ENCODE measurements at places on chromosomes 11 and 22. TPM values are rescaled to one million over a fixed set of nuclear protein-coding genes. Genes with fewer than 3 reads are reported as not detected.
A peak's percentile ranks its signal among the peaks of the same experiment; 100 is the strongest.

DNA sequence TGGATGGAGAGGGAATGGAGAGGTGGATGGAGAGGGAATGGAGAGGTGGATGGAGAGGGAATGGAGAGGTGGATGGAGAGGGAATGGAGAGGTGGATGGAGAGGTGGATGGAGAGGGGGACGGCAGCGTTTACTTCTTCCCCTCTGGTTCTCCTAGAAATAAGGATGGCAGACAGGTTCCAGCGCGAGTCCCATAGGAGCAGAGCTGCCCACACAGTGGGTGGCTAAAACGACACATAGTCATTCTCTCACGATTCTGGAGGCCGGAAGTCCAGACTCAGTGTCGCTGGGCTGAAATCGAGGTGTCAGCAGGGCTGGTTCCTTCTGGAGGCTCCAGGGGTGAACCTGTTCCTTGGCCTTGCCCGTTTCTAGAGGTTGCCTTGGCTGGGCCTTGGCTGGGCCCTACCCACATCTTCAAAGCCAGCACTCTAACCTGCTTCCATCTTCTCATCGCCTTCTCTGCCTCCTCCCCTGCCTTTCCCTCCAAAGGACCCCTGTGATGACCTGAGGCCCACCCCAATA, 12.7 kb upstream of the CTSD start:
- no peak overlapping the region for H3K27ac ChIP-seq
- H3K36me3 ChIP-seq, result no peaks in the 10 kb centered on the region
- no peak for DNase-seq
- H3K4me1 ChIP-seq, result peaks cover 4% of the 10 kb centered on the region
- H3K4me3 ChIP-seq, result no peak overlapping the region
- H3K27me3 ChIP-seq, result no peaks in the 10 kb centered on the region

DNA sequence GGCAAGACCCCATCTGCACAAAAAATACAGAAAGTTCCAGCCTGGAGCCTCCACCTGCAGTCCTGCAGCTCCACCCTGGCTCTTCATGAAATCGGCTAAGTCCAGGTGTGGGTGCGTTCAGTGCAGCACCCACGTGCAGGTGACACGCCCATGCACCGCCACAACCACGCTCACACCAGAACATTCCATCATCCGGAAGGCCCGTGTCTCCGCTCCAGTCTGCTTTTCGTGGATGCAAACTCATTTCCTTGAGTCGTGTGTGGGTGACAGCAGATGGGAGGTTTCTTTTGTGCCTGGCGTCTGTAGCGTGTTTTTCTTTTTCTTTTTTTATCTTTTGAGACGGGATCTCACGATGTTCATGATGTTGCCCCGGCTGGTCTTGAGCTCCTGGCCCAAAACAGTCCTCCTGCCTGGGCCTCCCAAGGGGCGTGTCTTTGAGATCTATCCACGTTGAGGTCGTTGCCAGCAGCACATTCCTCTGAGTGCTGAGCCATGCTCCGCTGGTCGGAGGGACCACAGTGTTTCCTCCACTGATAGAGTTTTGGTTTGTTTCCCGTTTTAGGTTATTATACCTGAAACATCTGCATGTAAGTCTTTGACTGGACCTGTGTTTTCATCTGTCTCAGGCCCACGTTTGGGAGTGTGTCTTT, 7.2 kb downstream of the PTDSS2 start:
- H3K4me3 ChIP-seq, result peak overlapping the region; percentile 24
- H3K4me1 ChIP-seq, result peaks cover 18% of the 10 kb centered on the region
- H3K27ac ChIP-seq, result peak overlapping the region; percentile 68
- H3K27me3 ChIP-seq, result no peaks in the 10 kb centered on the region

GRCh38 chr22:31151872-31152271, 8.1 kb upstream of the RNF185 start:
- no peaks in the 10 kb centered on the region for H3K4me1 ChIP-seq
- no peak for DNase-seq
- no peak overlapping the region for H3K4me3 ChIP-seq
- H3K27me3 ChIP-seq, result no peaks in the 10 kb centered on the region

DNA sequence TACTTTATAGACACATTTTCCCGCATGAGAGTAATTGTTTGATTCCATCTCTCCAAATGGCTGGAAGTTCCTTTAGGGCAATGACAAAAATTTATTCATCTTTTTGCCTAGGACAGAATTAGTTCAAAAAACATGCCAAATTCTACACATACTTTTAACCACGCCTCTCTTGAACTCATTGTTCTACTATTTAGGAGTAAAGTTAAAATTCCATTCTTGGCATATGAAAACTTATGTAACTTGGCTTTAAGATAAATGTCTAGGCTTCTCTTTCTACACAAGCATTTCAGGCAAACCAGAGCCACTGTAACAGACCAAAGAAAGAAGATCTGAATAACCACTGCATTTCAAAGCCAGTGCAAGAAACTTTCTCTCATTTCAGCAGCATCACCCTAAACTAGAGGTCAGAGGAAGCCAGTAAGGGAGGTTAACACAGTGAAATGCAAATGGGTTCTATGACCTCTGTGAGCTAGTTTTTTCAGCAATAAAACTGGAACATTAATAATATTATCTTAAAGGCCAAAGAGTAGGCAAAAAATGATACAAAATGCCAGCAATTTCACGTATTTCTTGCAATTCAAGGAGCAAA, 73.0 kb downstream of the RSF1 start:
- H3K4me1 ChIP-seq, result no peaks in the 10 kb centered on the region
- H3K4me3 ChIP-seq, result no peak overlapping the region
- no peaks in the 10 kb centered on the region for H3K27me3 ChIP-seq
- peaks cover 10% of the 10 kb centered on the region for H3K36me3 ChIP-seq
- DNase-seq, result no peak

DNA sequence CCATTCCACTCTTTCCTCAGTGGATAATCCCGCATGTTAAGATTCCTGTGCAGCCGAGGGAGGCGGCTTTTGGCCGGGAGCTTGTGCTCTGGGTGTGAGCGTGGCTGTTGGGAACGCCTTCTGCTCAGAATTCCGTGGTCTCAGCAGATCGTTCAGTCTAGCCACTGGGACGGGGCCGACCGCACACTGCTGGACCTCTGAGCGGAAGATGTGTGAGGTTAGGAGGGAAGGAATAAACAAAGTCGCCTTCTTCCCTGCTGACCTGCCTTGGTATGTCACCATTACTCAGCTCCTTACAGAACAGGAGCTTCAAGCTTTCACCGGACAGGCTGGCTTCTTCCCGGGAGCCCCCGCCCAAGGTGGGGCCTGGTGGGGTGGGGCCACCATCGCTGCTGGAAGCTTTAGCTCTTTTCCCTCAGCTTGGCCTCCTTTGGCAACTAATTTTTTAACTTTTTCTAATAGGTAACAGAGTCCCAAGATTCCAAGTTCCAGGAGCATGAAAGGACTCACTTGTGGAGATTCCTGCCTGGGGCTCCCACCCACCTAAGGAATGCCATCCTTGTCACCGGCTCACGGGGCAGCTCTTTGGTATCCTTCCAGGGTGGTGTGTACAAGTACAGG, 22.5 kb upstream of the SEPTIN5 start:
- H3K4me1 ChIP-seq, result no peaks in the 10 kb centered on the region
- no peaks in the 10 kb centered on the region for H3K27me3 ChIP-seq
- H3K36me3 ChIP-seq, result no peaks in the 10 kb centered on the region
- no peak for DNase-seq

DNA sequence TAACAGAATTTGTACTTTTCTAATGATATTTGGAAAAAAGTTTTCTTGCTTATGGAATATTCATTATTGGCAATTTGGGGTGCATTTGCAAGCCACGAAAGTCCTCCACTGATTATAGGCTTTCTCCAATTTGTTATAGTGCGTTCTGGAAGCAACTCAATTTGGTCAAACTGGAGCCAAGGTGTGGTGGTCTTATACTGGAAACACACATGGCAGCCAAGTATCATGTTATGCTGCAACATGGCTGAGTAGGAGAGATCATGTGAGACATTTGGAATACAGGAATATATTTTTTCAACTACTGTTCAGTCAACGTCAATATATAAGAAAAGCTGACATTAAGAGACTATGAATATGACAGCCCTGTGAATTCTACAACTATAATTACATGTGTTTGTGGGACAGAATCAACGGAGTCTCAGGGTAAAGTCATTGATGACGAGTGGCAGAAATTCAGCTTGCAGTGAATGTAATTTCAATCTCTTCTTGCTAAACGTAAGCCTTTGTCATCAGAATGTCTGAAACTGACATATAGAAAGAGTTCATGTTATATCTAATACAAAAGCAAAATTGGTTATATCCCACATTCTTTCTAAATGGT, 83.8 kb upstream of the FIBIN start:
- H3K27ac ChIP-seq, result no peak overlapping the region
- no peaks in the 10 kb centered on the region for H3K4me1 ChIP-seq
- no peak overlapping the region for H3K4me3 ChIP-seq
- no peaks in the 10 kb centered on the region for H3K36me3 ChIP-seq

DNA sequence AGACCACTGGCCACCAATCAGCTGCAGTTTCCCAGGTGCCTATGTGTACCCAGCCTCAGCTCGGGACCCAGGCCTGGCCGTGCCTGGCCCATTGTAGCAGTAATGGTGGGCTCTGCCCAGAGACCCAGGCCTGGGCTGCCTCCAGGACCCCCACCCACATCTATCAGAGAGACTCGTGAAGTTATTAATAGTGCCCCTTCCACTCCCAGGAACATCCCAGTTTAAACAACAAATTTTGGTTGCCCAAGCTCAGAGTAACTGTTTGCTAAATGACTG, 42.5 kb downstream of the IGLL5 start:
- H3K36me3 ChIP-seq, result no peaks in the 10 kb centered on the region
- no peak for DNase-seq
- H3K27me3 ChIP-seq, result no peaks in the 10 kb centered on the region

GRCh38 chr11:9208726-9209501, 56.2 kb downstream of the DENND5A start:
- no peaks in the 10 kb centered on the region for H3K36me3 ChIP-seq
- H3K4me1 ChIP-seq, result peaks cover 39% of the 10 kb centered on the region
- H3K4me3 ChIP-seq, result peak overlapping the region; percentile 61
- peak overlapping the region; percentile 82 for H3K27ac ChIP-seq
- peak; percentile 42 for DNase-seq

- H3K27ac ChIP-seq, result peak overlapping the region; percentile 24
- DNase-seq, result peak; percentile 46
- peaks cover 9% of the 10 kb centered on the region for H3K4me1 ChIP-seq
- no peaks in the 10 kb centered on the region for H3K27me3 ChIP-seq
Measured at GRCh38 chr22:42863349-42863961, 6.4 kb upstream of the ARFGAP3 start.

DNA sequence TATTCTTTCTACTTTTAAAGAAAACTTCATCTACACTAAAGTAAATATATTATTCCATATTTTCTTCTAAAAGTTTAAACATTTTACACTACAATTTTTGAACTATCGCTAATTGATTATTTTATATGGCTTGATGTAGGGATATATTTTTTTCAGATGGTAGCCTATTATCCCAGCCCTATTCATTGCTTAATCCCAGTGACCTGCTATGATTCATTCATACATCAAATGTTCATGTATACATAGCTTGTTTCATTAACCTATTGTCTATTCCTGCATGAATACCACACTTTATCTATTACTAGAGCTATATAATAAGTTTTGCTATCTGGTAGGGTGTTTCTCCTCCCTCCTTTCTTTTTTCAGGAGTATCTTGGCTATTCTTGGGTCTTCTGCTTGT, 5.0 kb upstream of the ROBO4 start:
- no peaks in the 10 kb centered on the region for H3K4me1 ChIP-seq
- no peak overlapping the region for H3K27ac ChIP-seq
- H3K4me3 ChIP-seq, result no peak overlapping the region
- no peaks in the 10 kb centered on the region for H3K36me3 ChIP-seq

- no peak overlapping the region for H3K27ac ChIP-seq
- no peaks in the 10 kb centered on the region for H3K36me3 ChIP-seq
- H3K27me3 ChIP-seq, result no peaks in the 10 kb centered on the region
- H3K4me3 ChIP-seq, result no peak overlapping the region
Measured at GRCh38 chr11:66978717-66979116, 3.6 kb downstream of the C11orf86 start.

DNA sequence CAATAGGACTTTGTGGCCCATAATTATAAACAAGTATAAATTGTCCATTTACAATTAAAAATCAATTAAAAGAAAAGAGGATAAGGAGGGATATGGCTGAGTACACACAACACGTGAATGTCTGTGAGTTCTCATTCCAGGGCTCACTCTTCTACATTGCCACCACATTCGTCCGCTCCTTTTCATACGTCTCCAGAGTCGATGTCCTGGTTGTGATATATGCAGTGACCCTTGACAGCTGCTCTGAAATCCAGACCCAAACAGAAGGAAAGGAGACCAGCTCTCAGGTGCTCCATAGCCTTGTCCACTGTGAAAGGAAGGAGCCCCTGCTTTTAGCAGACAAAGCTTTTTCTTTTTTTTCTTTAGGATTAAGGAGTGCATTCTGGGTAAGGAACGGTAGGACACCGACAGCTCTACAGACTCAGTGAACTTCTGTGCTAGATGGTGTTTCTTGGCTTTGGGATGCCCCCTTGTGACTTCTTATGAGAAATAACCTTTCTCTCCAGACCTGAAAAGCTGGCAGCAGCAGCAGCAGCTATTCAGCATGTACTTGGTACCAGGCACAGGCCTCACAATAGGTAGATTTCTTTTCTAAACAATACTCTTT, 19.7 kb upstream of the DNAJB13 start:
- no peak for DNase-seq
- no peaks in the 10 kb centered on the region for H3K27me3 ChIP-seq
- H3K36me3 ChIP-seq, result peaks cover 25% of the 10 kb centered on the region
- no peak overlapping the region for H3K27ac ChIP-seq
- no peak overlapping the region for H3K4me3 ChIP-seq

DNA sequence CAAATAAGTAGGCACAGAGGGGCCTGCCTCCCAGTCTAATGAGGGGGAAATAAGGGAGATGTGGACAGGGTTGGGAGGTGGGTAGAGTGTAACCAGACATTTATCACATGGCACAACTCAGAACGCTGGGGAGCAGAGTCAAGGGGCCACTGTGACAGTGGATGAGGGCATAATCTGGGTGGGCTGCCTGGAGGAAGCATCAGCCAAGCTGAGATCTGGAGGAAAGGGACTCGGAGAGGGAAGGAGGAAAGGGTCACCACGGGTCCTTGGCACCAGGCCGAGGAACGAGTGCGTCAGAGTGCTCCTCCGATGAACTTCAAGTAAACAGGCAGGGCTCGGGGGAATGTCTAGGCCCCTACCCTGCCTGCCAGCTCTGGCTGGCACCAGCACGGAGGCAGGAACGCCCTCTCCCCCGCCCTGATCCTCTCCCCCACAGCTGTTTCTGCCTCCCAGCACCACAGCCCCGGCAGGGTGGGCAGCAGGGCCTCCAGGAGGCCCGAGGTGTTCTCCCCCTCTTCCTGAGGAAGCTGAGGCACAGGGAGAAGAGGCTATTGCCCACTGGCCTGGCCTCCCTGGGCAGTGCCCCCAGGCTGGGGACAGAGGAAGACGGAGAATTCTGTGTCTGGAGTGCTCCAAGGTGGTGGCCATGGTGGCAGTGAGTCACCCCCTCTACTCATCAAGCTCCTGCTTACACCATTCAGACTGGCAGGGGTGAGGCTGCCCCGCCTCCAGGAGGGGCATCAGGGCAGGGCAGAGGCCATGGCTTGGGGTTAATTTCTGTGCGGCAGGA, 4.2 kb downstream of the ALDH3B1 start:
- H3K27ac ChIP-seq, result no peak overlapping the region
- H3K4me3 ChIP-seq, result no peak overlapping the region

- H3K4me3 ChIP-seq, result no peak overlapping the region
- no peak overlapping the region for H3K27ac ChIP-seq
- peaks cover 5% of the 10 kb centered on the region for H3K27me3 ChIP-seq
- H3K36me3 ChIP-seq, result no peaks in the 10 kb centered on the region
Measured at GRCh38 chr11:118618115-118618990, 10.9 kb downstream of the PHLDB1 start.

Gene OR51B4
- not detected for polyA plus RNA-seq

Gene PDGFD
- not detected for polyA plus RNA-seq

Gene PACSIN3
- 0.21 TPM for polyA plus RNA-seq

Gene SYNGR1
- 6.2 TPM for polyA plus RNA-seq

Data from GM12878 (cell line).